NCI-H1436 treated with DMSO at 0.1 percent for 48 hours (cell line): ENCODE measurements at places on chromosomes 11 and 22.

DNA sequence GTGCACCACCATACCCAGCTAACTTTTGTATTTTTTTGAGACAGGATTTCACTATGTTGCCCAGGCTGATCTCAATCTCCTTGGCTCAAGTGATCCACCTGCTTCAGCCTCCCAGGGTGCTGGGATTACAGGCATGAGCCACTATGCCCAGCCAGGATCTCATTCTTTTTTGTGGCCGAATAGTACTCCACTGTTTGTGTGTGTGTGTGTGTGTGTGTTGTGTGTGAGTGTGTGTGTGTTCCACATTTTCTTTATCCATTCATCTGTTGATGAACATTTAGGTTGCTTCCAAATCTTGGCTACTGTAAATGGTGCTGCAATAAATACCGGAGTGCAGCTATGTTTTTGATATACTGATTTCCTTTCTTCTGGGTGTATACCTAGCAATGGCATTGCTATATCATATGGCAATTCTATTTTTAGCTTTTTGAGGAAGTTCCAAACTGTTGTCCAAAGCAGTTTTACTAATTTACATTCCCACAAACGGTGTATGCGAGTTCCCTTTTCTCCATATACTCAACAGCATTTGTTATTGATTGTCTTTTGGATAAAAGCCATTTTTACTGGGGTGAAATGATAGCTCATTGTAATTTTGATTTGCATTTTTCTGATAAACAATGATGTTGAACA, 105.4 kb downstream of the TTC28 start:
- DNase-seq = no peak

DNA sequence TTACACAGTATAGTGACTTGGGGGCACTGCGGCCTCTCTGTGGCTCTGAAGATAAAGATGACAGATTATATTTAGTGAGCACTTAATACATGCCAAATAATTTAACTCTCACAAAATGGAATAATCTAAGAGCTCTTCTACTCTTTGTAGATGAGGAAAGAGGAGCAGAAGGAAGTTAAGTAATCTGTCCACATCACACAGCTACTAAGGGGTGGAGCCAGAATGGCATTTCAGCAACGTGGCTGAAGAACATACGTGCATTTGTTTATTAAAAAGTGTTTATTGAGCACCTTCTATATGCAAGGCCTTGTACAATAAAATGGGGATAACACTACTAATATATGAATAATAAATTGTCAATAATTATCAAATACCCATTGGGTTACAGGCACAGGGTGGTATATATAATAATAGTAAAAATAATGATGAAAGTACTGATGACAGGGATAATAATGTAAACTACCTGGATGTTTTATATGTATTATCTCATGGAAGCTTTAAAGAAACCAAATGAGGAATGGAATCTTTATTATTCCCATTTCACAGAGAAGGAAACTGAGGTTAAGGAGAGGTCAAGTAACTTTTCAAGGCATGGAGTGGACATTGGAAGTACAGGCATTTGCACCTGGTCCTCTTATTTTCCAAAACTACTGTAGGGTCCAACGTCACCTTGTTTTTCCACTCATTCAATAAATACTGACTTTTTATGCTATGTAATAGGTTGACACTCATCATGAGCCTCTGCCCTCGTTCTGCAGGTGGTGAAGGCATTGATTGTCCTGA, 38.0 kb upstream of the IL17RA start:
- DNase-seq = no peak

- no peak for DNase-seq
Measured at GRCh38 chr11:1156506-1157340, 1.0 kb upstream of the MUC5AC start.

DNA sequence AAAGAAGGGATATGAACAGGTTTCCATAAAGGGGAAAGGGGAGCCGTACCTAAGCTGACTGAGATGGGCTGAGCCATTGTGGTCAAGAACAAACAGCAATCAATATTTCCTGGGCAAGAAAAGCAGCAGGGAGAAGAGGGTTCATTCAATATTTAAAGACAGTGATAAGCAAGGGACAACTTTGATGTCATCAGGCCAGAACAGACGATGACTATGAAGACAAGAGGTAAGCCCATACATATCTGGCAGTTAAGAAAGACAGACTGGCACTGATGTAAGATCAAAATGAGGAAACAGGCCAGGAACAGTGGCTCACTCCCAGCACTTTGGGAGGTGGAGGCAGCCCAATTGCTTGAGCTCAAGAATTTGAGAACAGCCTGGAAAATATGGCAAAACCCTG, 2.4 kb downstream of the OR5A2 start:
- no peak for DNase-seq

GRCh38 chr11:85709941-85710702, 24.1 kb upstream of the CCDC89 start:
- DNase-seq = no peak

- DNase-seq = no peak
Measured at GRCh38 chr11:78193806-78194205, 5.1 kb downstream of the USP35 start.
